ENCODE measurements at places on chromosomes 2 and 18.

DNA sequence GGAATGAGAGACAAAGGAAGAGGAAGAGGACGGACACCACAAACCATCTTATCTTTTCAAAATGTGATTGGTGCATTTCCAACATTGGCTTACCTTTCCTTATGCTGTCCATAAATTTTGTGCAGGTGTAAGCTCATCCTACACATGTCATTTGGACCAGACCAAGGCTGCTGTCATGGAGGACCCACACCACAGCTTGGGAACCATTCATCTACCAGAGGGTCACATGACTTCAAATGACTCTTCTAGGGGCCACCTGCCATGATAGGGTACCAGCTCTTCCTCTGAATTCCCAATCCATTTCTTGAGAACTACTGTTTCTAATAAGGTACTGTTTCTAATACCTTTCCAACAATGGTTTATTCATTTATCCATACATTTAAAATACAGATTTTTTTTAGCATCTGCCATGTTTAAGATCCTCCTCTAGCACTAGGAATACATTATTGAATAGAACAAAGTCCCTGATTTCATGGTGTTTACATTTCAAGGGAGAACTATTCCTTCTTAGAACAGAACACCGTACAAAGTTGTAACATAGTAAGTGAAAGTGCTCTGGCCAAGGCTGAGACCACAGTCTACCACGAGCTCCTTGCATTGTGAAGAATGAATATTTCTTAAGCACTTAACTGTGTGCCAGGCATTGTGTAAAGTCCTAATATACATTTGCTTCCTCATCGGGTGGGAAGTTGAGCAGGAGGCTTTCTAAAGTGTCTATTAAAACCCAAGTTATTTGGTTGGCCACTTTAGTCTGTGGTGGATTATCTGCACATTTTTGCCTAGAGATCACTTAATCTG, 246.1 kb upstream of the FN1 start:
- no peak for DNase-seq

GRCh38 chr2:224579411-224579810, 5.8 kb downstream of the CUL3 start:
- DNase-seq = no peak

- DNase-seq = no peak
Observed at GRCh38 chr18:36811430-36811829, 17.4 kb downstream of the TPGS2 start.

- no peak for DNase-seq
Observed at GRCh38 chr2:223854741-223855140, 17.4 kb upstream of the AP1S3 start.

DNA sequence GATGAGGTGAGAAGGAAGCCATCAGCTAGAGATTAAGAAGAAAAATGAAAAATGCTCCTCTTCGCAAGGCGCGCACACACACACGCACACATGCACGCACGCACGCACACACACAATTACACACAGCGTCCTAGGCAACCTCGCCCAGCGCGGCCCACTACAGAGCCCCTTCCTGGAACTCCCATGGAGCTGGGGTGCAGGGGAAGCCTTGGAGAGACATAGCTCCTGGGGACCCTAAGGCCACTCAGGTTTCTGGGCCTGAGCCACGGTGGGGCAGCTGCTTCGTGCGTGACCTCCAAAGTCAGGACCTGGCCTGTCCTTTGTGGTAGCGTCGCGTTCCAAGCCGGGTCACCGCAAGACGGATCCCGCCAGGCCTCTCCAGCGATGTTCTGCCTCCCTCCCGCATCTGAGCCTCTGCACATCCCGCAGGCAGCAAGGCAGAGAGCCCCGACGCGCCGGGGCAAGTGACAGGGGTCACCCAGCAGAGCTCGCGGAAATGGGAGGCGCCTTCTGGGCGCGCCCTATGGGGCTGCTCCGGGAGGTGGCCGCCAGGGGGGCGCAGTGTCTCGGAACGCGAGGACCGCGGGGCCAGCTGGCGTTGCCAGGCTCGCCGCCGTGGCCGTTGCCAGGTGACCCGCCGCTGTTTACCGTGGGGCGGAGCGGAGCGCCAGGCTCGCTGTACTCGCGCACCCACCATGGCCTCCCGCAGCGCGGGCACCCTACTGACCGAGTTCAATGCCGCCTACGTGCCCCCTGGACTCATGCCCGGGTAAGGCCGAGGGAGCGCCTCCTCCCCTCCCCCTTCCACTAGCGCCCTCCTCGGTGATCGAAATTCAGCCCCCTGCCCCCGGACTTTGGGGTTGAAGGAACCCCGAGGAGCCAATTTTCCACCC, 79.0 kb downstream of the CIB4 start:
- no peak for DNase-seq

DNA sequence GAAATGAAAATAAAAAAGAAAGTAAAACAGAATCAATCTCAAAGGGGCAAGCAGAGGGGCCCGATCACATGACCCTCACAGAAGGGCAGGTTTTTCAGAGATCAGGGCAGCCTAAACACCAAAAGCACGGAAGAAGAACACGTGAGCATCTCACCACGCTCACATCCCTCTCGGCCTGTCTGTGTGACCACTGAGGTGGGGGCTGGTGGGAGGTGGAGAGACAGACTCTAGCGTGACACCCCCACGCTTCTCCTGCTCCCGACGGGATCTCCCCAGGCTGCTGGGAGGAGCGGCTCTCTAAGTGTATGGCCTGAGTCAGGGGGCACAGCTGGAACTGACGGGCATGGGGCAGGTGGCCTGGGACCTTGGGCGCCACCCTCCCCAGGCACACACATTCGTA, 23.5 kb upstream of the MTERF4 start:
- no peak for DNase-seq

All from stimulated activated CD8-positive, alpha-beta memory T cell treated with anti-CD3 and anti-CD28 coated beads, Interleukin-4, amount 100 ng/mL, for 4 hours (primary cell).